ENCODE measurements at places on chromosomes 1 and 21. TPM values are rescaled to one million over a fixed set of nuclear protein-coding genes. Genes with fewer than 3 reads are reported as not detected.
A peak's percentile ranks its signal among the peaks of the same experiment; 100 is the strongest.

The RNU1-1 gene
- total RNA-seq = 1,197 TPM

The HLX gene
- 0.53 TPM for total RNA-seq

The CELF3 gene
- total RNA-seq = 0.42 TPM

The PLA2G2C gene
- total RNA-seq = not detected

The SHCBP1L gene
- total RNA-seq = not detected

The SYT2 gene
- 9.6 TPM for total RNA-seq

The INAVA gene
- total RNA-seq = 41.2 TPM

The ERG gene
- total RNA-seq = 4.5 TPM

The NBPF10 gene
- 0.63 TPM for total RNA-seq

- DNase-seq = peak; percentile 73
These were observed 37.4 kb downstream of the TMCO4 start for GRCh38 chr1:19762175-19762779.

DNA sequence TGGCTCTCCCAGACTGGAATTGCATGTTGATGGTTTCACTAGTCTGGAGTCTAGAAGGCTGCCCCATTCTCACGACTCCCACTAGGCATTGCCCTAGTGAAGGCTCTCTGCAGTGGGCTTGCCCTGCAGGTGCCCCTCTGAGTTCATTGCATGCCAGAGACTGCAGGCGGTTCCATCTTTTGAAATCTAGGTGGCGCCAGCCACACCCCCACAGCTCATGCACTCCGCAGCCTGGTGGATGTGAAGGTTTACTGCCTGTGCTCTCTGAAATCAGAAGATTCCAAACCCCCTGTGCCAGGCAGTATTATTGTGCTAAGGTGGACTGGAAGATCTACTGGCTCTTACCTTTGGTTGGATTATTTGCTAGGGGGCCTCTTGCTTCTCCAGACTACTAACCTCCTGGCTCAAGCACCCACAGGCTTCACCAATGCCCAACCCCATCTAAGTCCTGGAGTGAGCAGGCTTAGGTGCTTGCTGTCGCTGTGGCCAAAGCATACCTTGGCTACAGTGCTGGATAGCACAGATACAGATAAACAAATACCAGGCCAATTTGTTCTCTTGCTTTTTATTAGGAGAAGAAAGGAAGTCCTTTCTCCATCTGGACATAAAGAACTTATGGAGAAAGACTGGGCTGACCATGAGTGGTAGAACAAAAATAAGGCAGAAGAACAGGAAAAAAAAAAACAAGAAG, 83.5 kb upstream of the SIM2 start:
- peak; percentile 53 for DNase-seq

GRCh38 chr1:226654668-226655055, 84.4 kb downstream of the ITPKB start:
- no peak for DNase-seq

DNA sequence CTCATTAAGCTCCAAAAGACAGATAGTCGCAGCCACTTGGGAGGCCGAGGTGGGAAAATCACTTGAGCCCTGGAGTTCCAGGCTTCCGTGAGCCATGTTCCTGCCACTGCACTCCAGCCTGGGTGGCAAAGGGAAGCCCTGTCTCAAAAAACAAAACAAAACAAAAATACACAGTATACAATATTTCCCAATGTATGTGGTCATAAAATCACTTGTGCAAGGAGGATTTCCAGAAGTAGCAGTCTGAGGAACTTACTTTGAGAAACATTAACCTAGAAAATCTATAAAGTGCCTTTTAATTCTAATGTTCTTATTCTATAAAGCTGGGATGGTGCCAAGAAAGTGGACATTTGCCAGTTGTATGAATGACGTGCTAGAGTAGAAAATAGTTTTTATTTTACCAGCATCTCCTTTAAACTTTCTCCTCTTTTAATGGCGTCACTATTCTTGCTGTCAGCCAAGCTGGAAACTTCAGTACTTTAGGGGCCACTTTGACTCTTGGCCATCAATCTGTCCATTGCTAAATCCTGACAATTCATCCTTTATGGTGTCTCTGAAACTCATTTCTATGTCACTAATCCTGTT, 22.5 kb downstream of the FAM177B start:
- no peak for DNase-seq

GRCh38 chr1:80933346-80933745, 867.4 kb upstream of the ADGRL2 start:
- no peak for DNase-seq

DNA sequence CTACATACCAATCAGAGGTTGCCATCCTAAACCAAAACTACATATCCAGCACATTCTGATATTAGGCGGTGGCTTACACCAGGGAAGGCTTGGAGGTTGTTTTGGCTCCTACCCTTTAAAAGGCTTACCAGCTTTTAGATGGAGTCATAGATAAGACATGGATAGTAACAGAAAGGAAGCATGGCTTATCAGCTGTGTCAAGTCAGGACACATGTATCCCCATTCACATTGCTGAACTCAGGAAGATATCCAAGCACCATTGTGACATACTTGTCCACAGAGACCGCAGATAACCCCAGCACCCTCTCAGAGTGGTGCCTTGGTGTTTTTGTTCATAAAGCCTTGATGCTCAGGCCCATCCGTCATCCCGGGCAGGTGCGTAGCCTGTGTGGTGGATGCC, 39.7 kb downstream of the ADARB1 start:
- no peak for DNase-seq

DNA sequence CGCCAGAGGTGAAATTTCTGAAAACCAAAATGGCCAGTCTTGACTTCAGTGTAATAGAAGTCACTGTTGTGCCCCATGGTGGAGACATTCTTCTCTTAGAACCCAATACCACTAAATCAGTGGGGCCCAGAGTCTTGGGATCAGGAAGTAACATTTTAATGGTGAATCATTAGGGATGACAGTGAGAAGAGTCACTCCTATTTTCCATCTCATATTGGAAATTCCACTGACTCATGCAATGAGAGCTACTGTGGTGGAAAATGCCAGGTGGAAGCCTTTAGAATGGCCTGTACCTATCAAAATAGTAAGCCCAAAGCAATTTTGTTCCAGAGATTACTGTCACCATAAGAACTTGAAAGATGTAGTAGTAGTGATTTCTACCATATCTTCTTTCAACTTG, 20.6 kb upstream of the PPM1J start:
- DNase-seq = no peak

GRCh38 chr1:210448297-210448892, 119.7 kb downstream of the HHAT start:
- no peak for DNase-seq

DNA sequence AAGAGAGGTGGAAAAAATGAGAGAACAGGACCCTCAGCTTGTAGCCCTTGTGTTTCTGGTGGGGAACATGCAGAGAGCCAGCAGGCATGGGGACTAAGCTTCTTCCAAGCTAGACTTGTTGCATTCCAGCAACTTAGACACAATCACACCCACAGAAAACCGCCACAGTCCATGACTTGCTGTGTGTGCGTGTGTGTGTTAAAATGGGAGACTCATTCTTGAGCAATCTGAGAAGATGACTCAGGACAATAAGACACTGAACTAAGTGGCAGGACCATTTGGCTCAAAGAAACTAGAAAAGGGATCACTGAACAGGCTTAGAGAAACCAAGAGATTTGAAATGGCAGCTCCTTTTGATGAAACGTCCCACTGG, 78.0 kb downstream of the HLX start:
- DNase-seq = no peak

DNA sequence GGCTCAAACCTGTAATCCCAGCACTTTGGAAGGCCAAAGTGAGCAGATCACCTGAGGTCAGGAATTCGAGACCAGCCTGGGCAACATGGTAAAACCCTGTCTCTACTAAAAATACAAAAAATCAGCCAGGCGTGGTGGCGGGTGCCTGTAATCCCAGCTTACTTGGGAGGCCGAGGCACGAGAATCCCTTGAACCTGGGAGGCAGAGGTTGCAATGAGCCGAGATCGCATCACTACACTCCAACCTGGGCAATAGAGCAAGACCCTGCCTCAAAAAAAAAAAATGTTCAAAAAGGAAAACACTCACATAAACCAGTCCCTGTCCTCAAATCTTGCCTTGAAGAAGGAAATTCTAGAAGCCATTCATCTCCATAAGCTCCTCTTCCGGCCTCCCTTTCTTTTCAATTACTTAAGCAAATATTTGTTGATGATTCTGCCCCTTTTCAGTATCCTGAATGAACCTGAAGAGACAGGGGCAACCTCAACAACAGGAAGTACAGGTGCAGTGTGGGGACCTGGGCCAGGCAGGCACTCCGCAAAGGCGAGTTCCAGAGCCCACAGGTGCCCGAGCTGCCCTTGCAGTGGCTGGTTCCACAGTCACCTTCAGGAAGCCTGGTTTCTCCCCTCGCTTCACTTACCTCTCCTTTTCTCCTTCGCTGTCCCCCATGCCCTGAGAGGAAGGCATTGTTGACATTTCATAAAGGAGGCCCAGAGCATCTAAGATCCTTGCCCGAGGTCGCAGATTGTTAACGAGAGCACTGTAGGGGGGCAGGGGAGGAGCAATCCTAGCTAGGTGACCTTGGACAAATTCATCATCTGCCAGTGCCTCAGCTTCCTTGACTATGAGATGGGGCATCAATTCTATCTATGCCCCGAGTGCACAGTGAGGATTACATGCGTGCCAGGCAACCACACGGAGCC, 8.9 kb upstream of the LEFTY1 start:
- no peak for DNase-seq

- no peak for DNase-seq
These were observed 173.0 kb downstream of the ADGRL4 start for GRCh38 chr1:78833491-78833890.

DNA sequence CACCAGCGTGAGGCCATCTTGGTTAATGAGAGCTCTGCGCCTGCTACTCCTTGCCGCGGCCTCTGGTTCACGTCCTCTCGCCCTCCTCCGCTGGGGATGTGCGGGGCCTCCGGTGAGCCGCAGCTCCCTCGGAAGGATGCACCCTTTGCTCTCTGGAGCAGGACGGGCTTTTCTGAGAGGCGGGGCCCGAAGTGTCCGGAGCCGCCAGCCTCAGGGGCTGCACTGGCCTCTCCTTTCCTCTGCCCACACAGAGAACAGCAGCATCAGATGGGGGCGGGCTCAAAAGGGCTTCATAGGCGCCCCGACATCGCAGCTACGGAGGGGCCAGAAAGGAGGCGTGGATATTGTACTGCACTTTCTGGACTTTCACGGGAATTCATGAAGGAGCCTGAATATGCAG, 284.7 kb downstream of the CAMTA1 start:
- DNase-seq = peak; percentile 76

- no peak for DNase-seq
These were observed 32.4 kb downstream of the PLEKHA6 start for GRCh38 chr1:204327359-204327758.

- DNase-seq = peak; percentile 77
These were observed at the start of gene DISP1 for GRCh38 chr1:222814536-222815439. Gene DISP1 (plus strand): TSS chr1:222815039. CDS start chr1:222942824, 127,785 bp downstream.

DNA sequence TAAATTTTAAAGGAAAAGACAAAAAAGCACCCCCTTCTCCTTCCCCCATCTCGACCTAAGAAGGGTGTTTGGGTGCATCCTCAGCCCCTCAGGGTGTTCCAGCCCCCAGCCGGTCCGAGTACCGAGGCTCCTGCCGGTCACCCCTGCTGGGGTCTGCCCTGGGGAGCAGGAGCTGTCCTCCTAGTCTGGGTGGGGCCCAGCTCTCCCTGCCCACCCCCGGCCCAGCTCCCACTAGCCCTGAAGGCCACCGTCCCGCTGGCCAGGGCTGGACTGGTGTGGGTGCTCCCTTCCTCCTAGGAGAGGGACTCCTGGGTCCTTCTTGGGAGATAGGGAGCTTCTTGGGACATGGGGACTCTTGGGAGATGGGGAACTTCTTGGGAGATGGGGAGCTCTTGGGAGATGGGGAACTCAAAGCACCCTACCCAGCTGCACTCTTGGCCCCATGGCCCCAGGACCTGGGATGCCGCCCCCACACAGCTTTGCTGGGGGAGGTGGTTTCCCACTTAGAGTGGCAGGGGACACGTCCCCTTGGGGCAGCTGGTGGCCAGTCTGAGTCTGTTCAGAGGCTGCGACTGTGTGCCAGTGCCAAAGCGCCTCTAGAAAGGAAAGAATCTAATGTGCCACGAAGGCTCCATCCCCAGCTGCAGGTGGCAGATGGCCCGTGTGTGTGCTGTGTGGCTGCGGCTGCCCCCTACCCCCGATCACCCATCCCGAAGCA, 44.5 kb downstream of the MORN1 start:
- peak; percentile 9 for DNase-seq

DNA sequence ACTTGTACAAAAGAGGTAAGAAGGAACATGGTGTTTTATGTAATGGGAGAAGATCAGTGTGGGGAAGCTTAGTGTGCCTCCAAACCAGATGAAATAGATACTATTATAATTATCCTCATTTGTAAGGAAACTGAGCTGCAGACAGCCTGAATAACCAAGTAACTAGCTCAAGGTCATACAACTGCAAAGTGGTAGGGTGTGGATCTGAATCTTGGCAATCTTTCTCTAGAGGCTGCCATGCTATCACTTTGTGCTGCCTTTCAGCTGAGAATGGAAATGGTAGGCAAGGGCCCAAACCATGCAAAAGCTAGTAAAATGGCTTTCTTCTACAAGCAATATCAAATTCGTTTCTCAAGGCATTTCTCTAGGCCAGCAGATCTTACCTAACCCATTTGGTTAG, 51.0 kb downstream of the DUSP10 start:
- DNase-seq = no peak

GRCh38 chr1:178607718-178608408, 95.0 kb downstream of the TEX35 start:
- DNase-seq = no peak

GRCh38 chr1:33575324-33575879, 103.0 kb downstream of the ZSCAN20 start:
- no peak for DNase-seq

DNA sequence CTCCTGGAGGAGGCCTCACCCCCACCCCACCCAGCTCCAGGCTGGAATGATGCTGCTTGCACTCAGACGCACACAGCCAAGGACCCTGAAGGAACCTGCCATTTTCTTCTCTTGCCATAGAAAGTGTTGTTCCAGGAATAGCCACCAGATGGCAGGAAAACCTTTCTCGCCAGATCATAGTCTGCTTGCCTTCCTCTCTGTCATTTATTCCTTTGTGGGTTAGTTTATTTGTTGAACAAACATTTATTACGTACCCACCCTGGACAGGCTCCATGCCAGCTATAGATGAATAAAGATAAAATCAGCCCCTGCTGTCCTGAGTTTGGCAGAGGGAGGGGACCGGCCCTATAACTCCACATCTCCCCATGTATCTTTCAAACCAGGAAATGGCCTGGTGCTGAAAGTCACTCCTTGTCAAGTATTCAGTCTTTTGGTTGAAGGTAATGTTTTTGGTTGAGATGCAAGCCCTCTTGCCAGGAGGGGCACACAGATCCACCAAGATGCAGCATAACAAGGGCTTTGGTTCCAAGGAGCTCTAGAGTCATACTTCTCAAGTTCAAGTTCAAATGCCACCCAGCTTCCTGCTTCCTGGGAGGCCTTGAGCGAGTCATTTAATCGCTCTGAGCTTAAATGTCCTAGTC, 7.0 kb upstream of the KCNC4 start:
- peak; percentile 62 for DNase-seq

DNA sequence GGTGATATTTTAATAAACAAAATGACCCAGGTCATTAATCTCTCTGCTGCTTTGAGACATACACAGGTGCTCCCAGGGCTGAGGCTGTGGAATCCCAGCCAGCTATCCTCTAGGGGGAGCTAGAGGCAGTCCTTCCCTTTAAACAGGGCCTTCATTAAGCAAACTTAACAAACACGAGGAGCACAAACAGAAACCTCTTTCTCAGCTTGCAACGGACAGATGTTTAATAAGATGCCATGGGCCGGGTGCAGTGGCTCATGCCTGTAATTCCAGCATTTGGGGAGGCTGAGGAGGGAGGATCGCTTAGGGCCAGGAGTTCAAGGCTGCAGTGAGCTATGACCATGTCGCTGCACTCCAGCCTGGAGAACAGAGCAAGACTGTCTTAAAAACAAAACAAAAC, 106.7 kb downstream of the HIVEP3 start:
- DNase-seq = peak; percentile 74

All from WTC11 (cell line).